Stimulated activated CD4-positive, alpha-beta T cell treated with anti-CD3 and anti-CD28 coated beads, Interleukin-15, amount 100 ng/mL, for 1 hour (primary cell): ENCODE measurements at places on chromosomes 5 and 9.

GRCh38 chr9:6581253-6581652 lies 64.3 kb downstream of the GLDC start:
- DNase-seq: no peak

GRCh38 chr5:149002053-149002452 lies 60.8 kb downstream of the SH3TC2 start:
- no peak for DNase-seq

GRCh38 chr9:14383294-14383693 lies 69.4 kb upstream of the NFIB start:
- DNase-seq: no peak

- DNase-seq: no peak
Observed at GRCh38 chr5:69078921-69079540, 14.8 kb upstream of the SLC30A5 start.

GRCh38 chr5:151721087-151721646 lies 34.5 kb upstream of the SPARC start:
- DNase-seq: no peak

DNA sequence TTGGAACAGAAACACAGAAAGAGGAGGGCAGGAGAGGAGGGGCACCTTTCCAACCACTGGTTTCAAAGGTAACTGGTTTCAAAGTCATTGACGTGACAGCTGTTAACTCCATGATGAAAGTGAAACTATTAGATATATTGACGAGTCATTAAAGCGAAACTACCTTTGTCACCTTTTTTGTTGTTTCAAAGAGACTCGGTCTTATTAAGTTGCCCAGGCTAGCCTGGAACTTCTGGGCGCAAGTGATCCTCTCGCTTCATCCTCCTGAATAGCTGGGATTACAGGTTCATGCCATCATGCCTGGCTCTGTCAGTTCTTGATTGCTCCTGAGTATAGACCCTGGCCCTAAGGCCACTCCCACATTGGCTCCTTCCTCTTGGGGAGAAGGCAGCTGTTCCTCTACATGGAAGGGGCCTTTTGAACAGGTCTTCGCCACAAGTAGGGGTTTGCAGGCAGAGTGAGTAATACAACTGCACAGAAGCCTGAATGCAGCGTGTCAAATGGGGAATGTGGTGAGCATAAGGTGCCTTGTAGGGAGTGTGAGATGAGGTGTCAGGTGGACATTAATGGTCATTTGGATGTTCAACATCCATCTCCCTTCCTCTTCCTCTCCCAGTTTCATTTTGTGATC lies 3.4 kb upstream of the F12 start:
- no peak for DNase-seq

GRCh38 chr9:78296201-78296892 lies 578 bp upstream of the PSAT1 start:
- DNase-seq: peak; percentile 9
